IPS DF 6.9 (cell line): ENCODE measurements at places on chromosomes 12 and 14.

GRCh38 chr12:53806721-53807120, 54.9 kb upstream of the CISTR start:
- H3K4me3 ChIP-seq, result no peak overlapping the region
- H3K36me3 ChIP-seq, result no peaks in the 10 kb centered on the region
- DNase-seq, result no peak
- no peaks in the 10 kb centered on the region for H3K4me1 ChIP-seq
- H3K27me3 ChIP-seq, result no peaks in the 10 kb centered on the region; the same call in 1 of the 2 replicates
- no peak overlapping the region for H3K27ac ChIP-seq

- no peaks in the 10 kb centered on the region for H3K36me3 ChIP-seq
- no peak overlapping the region for H3K27ac ChIP-seq
- no peak for DNase-seq
- H3K4me1 ChIP-seq, result 0 out of 2 replicates have a peak, but pooled peaks cover 1% of the 10 kb centered on the region
- no peak overlapping the region for H3K4me3 ChIP-seq
These were observed 9.2 kb downstream of the APOLD1 start for GRCh38 chr12:12794686-12795085.

- no peaks in the 10 kb centered on the region for H3K36me3 ChIP-seq
- H3K27ac ChIP-seq, result no peak overlapping the region
- H3K27me3 ChIP-seq, result no peaks in the 10 kb centered on the region
- no peak overlapping the region for H3K4me3 ChIP-seq
- DNase-seq, result no peak
These were observed 388.3 kb upstream of the DDHD1 start for GRCh38 chr14:53541411-53541810.

DNA sequence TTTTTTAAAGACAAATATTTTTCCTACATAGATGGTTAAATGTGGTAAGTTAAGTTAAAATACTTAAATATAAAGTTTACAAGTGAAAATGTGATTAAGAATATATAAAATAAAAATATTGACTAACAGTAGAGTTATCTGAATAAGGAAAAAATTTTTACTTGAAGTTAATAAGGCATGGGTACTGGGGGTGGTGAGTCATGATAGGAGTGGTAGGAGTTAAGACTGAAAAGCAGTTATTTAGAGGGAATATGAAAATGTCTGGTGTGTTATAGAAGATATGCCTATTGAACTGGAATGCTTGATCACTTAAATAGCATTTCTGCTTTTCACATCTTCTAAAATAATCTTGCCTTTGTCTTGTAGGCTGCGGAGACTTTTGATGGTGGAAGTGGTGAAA, 68.7 kb downstream of the CCDC91 start:
- no peak overlapping the region for H3K27ac ChIP-seq
- no peaks in the 10 kb centered on the region for H3K4me1 ChIP-seq
- H3K27me3 ChIP-seq, result no peaks in the 10 kb centered on the region
- DNase-seq, result no peak

- no peaks in the 10 kb centered on the region for H3K4me1 ChIP-seq
- H3K27ac ChIP-seq, result no peak overlapping the region
- no peaks in the 10 kb centered on the region for H3K36me3 ChIP-seq
- H3K4me3 ChIP-seq, result no peak overlapping the region
- DNase-seq, result no peak
- no peaks in the 10 kb centered on the region; the same call in 1 of the 2 replicates for H3K27me3 ChIP-seq
These were observed 279.3 kb upstream of the PDE3A start for GRCh38 chr12:20089077-20089476.

DNA sequence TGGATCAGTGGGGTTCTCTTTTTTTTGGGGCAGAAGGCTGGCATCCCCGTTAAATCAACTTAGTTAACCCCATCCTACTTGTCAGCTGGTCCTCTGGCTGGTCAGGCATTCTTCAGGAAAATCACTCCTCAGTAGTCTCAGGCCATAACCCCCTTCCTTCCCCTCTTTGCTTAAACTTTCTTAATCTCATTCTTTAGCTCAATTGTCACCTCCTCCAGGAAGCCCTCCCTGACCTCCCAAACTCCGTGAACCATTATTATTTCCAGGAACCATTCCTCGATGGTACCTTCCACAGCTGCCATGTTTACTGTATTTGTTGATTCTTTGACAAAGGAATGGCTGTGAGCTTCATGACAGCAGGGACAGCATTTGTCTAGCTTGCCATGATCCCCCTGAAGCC, 72.5 kb upstream of the FBXO21 start:
- no peaks in the 10 kb centered on the region for H3K4me1 ChIP-seq
- no peak overlapping the region for H3K4me3 ChIP-seq

GRCh38 chr12:53739214-53740129, 12.2 kb upstream of the CALCOCO1 start:
- no peaks in the 10 kb centered on the region for H3K36me3 ChIP-seq
- H3K4me1 ChIP-seq, result 0 out of 2 replicates have a peak, but pooled peaks cover 3% of the 10 kb centered on the region
- no peak overlapping the region for H3K27ac ChIP-seq
- H3K4me3 ChIP-seq, result peak overlapping the region; percentile 28; the same call in 1 of the 2 replicates
- DNase-seq, result no peak

DNA sequence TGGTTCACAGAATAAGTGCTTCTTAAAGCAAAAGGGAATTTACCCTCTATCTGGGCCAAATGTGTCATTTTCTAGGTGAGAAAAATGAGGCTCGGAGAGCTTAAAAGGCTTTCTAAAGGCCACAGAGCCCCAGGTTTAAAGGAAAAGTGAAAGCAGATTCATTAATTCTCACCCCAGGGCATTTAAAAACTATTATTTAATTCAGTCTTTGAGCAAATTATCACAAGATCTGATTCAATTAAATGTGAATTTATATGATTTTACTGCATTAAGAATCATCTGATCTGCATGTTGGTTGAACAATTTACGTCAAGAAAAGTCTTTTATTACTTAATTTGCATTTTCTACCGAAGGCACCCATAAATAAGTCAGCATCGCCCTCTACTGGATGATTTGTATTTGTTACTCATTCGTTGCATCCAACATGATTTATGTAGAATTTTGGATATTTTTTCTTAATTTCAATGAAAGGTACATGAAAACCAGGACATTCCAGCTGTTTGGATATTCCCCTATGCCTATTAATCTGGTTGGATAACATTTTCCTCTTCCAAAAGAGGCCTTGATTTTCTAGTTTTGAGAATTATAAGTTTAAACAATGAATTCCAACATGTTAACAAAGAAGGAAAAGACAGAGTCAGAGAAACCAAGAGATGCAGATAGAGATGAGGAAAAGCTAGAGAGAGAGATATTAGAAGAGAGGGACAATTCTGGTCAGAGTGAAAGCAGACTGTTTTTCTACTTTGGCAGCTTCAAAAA, 19.1 kb upstream of the DHRS7 start:
- no peaks in the 10 kb centered on the region for H3K4me1 ChIP-seq
- no peak for DNase-seq
- no peaks in the 10 kb centered on the region for H3K27me3 ChIP-seq
- no peak overlapping the region for H3K27ac ChIP-seq
- H3K4me3 ChIP-seq, result no peak overlapping the region
- H3K36me3 ChIP-seq, result no peaks in the 10 kb centered on the region

DNA sequence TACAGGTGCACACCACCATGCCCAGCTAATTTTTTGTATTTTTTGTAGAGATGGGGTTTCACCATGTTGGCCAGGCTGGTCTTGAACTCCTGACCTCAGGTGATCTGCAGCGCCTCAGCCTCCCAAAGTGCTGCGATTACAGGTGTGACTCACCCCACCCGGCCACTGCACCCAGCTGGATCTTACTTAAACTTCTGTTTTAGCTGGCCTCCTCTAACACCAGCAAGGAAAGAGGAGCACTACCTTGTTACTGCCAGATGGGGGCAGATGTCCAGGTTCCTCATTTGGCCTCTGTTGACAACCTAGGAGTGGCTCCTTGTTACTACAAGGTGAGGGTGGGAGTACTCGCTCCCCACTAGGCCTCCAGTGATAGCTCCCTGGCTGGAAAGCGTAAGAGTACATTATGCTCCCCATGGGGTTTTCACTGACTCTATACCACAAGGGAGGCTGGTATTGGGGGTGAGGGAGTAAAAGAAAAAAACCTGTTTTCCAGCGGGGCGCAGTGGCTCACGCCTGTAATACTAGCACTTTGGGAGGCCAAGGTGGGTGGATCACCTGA, 13.2 kb upstream of the ARF6 start:
- no peaks in the 10 kb centered on the region for H3K27me3 ChIP-seq
- no peak overlapping the region for H3K27ac ChIP-seq
- H3K4me3 ChIP-seq, result no peak overlapping the region
- peak; percentile 76 for DNase-seq
- 0 out of 2 replicates have a peak, but pooled peaks cover 2% of the 10 kb centered on the region for H3K4me1 ChIP-seq

GRCh38 chr12:29565727-29566126, 68.2 kb upstream of the OVCH1 start:
- no peaks in the 10 kb centered on the region for H3K36me3 ChIP-seq
- no peaks in the 10 kb centered on the region for H3K27me3 ChIP-seq
- DNase-seq, result no peak
- no peaks in the 10 kb centered on the region for H3K4me1 ChIP-seq
- no peak overlapping the region for H3K4me3 ChIP-seq

- H3K4me3 ChIP-seq, result no peak overlapping the region
- DNase-seq, result no peak
- no peaks in the 10 kb centered on the region for H3K36me3 ChIP-seq
- no peaks in the 10 kb centered on the region for H3K4me1 ChIP-seq
These were observed 17.8 kb upstream of the PPP2R5C start for GRCh38 chr14:101743701-101744100.

DNA sequence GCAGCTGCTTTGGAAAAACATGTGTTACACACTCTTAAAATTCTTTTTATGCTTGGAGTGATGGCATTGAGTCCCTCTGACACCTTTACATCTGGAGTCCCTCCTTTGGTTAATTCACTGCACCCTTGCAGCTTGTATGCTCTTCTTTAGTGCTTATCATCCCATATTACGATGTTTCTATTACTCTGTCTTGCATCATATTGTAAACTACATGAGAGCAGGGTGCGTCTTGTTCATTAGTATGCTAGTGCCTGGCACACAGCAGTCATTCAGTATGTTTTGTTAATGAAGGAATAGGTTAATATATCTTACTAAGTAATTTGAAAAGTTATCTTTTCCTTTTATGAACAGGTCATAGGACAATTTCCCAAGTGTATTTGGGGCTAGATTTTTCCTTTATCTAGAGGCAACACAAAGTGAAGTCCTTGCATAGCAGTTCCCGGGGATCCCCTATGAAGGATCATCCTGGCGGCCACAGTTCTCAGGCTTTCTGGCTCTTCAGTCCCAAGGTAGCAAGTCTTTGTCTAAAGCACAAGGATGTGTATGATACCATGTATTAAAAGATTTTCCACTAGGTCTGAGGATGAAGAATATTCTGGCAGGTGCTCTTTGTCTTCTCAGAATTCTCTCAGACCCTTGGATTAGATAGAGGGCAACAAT, 363.8 kb downstream of the FUT8 start:
- no peaks in the 10 kb centered on the region for H3K36me3 ChIP-seq
- H3K4me1 ChIP-seq, result no peaks in the 10 kb centered on the region
- H3K27me3 ChIP-seq, result no peaks in the 10 kb centered on the region
- no peak for DNase-seq

DNA sequence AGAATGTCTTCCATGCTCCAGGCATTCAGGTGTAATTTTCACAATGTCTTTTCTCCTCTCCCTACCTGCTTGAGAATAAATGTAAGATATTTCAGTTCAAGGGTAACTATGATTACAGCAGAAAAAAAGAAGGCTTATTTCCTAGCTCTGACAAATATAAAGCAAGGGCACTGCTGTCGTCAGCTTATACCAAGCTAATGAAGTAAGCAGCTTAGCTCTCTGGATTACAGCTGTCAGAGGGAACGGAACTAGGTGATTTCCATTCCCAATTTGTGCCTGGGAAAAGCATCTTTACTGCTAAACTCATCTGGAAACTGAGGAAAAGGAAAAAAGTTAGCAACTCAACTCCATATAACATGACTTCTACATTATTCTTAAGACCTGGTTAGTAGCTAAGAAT, 56.5 kb downstream of the ZFYVE26 start:
- H3K27me3 ChIP-seq, result no peaks in the 10 kb centered on the region
- no peaks in the 10 kb centered on the region for H3K4me1 ChIP-seq
- H3K4me3 ChIP-seq, result no peak overlapping the region
- no peak for DNase-seq
- peaks cover 12% of the 10 kb centered on the region; the same call in 1 of the 2 replicates for H3K36me3 ChIP-seq
- no peak overlapping the region for H3K27ac ChIP-seq

DNA sequence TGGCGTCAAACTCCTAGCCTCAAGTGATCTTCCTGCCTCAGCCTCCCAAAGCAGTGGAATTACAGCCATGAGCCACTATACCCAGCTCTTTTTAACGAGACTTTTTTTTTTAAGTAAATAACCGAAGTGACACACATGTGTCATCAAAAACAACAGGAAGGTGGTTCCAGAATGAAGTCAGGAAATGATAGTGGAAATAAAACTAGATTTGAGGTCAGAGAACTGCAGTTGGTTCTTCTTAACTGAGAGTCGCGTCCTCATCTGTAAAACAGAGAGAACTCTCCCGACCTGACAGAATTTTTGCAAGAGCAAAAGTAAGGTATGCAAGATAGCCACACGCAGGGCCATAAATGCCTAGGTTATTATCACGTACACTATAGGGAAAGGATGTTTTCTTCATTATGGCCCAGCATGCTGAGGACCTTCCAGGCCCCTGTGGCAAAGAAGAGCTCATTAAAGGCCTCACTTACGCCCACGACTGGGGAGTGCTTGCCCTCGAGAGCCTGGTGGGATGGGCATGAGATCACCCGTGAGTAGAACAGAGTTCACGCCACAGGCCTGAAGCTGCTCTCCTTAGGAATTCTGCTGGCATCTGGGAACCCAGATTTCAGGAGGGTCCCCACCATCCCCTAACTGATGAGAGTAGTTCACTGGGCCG, 67.2 kb downstream of the SCARB1 start:
- no peaks in the 10 kb centered on the region for H3K36me3 ChIP-seq
- no peak overlapping the region for H3K4me3 ChIP-seq
- DNase-seq, result no peak
- no peak overlapping the region for H3K27ac ChIP-seq

DNA sequence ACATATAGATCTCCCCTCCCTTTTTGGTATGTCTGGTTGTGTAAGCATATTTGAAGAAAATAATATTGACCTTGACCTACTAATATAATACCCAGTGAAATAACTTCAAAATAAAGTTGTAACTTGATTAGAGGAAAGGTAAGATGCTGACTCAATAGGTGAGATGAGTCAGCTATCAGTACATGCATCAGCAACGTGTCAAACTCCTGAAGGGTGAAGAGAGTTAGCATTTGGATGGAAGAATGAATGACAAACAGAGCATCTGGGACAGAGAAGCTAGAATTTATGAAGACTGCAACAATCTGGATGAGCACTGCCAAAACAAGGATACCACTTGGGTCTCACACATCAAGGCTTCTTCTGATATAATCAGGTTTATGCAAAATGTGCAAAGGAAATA, 74.9 kb downstream of the PPP2R5E start:
- DNase-seq, result no peak
- no peak overlapping the region for H3K4me3 ChIP-seq
- no peak overlapping the region for H3K27ac ChIP-seq
- no peaks in the 10 kb centered on the region for H3K27me3 ChIP-seq
- H3K36me3 ChIP-seq, result no peaks in the 10 kb centered on the region

DNA sequence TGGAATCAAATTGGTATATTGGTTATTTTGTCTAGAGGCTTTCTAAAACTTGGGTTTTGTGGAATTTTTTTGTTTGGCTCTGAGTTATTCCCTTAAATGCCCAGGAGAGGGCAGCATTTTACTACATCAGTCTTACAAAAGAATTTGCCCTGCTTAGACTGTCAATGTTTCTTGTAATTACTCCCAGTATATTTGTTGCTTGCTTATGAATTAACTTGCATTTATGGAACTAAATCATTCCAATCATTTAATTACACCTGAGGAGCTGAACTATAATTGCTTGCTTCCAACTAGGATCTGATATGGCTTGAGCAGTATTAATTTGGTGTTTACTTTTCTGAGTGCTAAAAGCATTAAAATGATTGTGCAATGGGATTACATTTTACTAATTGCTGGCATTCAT, 48.7 kb downstream of the MIPOL1 start:
- no peak for DNase-seq
- no peak overlapping the region for H3K4me3 ChIP-seq
- H3K27ac ChIP-seq, result no peak overlapping the region
- H3K27me3 ChIP-seq, result no peaks in the 10 kb centered on the region
